ENCODE measurements at places on chromosomes 5 and 9.

GRCh38 chr5:168851902-168852321, 272.7 kb upstream of the PANK3 start:
- DNase-seq: no peak

- DNase-seq: no peak
Measured at GRCh38 chr5:94782383-94782782, 163.9 kb downstream of the SLF1 start.

GRCh38 chr5:55227664-55228430, 732 bp upstream of the MCIDAS start:
- DNase-seq: no peak

DNA sequence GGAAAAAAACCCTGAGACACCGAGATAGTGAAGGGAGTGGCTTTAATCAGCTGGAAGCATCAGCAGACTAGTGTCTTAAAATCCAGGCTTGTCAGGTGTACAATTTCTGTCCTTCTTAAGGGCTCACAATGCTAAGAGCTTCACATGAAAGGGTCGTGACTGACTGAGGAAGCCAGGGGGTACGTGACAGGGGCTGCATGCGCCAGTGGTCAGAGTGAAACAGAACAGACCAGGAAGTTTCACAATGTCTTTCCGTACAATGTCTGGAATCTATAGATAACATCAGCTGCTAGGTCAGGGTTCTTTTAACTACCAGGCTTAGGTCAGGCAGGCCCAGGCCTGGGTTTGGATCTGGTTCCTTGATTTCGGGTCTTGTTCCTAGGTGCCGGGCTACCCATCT, 253.0 kb downstream of the CDH10 start:
- DNase-seq: no peak

DNA sequence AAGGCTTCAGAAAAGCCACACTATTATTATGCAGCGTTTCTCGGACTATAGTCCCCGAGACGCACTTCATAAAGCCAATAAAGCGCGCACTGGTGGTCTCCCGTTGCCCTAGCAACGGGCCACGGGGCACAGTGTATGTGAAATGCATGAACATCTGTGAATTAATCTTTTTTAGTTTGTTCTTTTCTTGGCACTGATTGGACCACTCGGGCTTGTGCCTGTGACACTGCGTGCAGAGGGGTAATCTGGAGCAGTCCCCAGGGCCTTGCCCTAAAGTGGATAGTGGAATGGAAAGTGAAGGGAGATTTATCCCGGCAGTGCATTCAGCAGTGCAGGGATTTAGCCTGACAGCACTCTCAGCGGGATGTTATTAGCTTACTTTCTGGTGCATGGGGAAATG, 92.1 kb downstream of the TLE4 start:
- DNase-seq: no peak

- peak; percentile 35 for DNase-seq
Measured at GRCh38 chr5:141825791-141826560, 52.2 kb downstream of the PCDH1 start.

DNA sequence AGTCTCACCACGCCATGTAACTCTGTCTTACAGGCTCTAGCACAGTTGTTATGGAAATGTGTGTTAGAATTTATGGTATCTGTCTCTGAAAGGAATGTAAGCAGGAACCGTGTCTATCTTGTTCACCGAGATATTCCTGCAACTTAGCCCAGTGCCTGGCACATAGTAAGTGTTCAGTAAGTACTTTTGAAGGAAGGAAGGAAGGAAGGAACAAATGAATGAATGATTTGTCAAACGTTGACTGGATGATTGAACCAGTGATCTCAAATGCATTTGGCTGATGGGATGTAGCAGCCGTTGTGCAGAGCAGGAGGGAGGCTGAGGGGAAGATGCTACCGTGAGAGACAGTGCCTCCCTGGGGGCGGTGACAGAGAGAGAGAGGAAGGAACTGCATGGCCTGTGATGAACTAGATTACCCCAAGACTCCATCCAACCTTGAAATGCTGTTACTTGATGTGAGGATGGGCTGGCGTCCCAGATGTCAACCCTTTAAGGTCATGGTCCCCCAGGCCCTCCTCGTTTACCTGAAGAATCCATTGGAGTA, 47.5 kb upstream of the PPARGC1B start:
- DNase-seq: no peak

DNA sequence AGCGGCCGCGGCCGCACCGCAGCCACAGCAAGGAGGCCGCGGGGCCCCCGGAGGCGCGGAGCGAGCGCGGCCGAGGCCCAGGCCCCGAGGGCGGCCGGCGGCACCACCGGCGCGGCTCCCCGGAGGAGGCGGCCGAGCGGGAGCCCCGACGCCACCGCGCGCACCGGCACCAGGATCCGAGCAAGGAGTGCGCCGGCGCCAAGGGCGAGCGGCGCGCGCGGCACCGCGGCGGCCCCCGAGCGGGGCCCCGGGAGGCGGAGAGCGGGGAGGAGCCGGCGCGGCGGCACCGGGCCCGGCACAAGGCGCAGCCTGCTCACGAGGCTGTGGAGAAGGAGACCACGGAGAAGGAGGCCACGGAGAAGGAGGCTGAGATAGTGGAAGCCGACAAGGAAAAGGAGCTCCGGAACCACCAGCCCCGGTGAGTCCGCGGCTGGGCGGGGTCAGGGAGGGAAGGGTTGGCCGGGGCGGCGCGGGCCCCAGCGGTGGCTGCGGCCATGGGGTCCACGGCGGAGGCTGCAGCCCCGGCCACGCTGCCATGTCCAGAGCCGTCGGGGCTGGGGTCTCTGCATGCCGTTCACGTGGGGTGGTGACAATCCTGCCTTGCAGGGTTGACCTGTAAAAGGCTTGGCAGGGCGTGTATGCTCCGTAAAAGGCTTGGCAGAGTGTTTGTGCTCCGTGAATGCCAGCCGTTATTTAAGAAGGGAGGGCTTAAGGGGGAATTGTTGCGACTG, 146.0 kb downstream of the CACNA1B start:
- DNase-seq: no peak

GRCh38 chr5:39093352-39093751, 19.2 kb upstream of the RICTOR start:
- DNase-seq: no peak

DNA sequence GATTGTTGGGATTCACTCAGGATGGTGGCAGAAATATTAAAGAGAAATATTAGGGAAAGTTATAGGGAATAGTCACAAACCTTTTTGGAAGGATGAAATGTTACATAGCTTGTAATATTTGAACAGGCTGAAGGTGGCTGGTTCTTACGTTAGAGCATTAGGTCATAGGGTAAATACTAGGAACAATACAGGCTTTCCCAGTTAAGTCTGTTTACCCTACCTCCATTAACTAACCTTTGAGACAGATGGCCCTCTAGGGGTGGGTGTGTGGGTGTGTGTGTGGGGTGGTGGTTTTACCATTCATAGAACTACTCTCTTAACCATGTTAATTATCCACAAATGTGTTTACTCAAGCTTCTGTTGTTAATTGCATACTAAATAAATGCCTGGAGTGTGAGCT, 94.3 kb upstream of the STK32A start:
- DNase-seq: no peak

DNA sequence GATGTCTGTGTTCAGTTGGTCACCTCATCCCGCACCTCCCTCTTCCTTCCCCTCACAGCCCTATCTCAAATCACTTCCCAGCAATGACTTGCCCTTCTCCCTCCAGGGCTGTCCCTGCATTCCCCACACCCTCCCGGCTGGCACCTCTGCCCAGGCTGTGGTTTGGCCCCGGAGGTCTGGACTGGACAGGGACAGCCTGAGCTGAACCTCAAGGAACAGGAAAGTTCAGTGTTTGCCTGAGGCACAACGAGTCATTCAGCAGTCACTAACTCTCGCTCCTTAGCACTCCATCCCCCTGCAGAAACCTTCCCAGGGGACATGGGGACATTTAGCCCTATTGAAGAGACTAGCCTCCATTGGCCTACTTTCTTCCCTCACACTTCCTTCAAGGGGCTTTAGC, 58.3 kb upstream of the MAP3K1 start:
- no peak for DNase-seq

DNA sequence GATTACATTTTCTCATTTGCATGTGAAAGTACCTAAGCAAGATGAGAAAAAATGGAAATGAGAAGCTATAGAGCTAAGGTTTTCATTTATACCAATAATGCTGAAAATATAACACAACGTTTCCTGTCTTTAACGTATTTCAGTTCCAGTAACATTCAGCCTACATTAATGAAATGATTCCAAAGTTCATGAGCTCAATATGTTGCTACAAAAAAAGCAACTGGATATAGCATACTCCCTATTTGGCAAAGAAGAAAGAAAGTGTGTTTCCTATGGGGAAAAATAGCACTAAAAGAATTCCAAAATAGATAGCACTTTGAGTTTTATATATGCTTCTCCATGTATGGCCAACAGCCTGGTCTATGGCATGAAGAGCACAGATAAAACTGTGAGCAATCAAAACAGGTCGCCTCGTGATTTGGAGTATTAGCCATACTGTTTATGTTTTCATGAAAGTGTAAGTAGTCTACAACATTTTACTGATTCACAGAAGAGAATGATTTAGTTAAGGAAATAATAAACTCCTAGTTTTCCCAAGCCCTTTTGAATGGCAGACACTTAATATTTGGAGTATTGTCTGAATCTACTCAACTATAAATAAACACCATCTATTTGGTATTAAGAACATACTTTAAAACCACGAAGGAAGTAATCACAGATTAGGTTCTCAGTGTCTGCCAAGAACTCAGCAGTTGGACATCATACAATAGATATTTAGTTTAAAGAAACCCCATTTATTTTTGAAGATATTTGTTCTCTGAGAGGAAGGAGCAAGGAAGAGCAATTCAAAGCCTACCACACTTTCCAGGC, 258.7 kb upstream of the RASA1 start:
- no peak for DNase-seq

- no peak for DNase-seq
Measured at GRCh38 chr9:128057724-128058409, 9.3 kb downstream of the NAIF1 start.

DNA sequence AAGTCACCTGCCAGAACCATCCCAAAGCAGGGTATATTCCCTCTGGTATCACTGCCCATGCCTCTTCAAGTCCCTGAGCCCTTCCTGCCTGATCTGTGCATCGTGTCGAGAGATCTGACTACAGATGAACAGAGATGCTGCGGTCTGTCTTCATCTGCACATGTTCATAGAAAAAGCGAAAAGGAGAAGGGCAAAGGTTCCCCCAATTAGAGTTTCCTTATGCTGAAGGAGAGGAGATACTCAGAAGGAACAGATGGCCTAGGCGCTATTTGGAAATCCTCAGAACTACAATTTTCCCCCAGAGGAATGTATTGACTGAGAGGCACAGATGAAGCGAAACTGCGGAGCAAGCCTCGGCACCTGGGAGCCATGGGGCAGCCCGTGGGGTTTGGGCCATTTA, 170.9 kb downstream of the SEC61B start:
- DNase-seq: no peak

GRCh38 chr5:171861381-171861780, 75.8 kb downstream of the SMIM23 start:
- DNase-seq: no peak

GRCh38 chr5:56176155-56176798, 56.9 kb downstream of the ANKRD55 start:
- no peak for DNase-seq

DNA sequence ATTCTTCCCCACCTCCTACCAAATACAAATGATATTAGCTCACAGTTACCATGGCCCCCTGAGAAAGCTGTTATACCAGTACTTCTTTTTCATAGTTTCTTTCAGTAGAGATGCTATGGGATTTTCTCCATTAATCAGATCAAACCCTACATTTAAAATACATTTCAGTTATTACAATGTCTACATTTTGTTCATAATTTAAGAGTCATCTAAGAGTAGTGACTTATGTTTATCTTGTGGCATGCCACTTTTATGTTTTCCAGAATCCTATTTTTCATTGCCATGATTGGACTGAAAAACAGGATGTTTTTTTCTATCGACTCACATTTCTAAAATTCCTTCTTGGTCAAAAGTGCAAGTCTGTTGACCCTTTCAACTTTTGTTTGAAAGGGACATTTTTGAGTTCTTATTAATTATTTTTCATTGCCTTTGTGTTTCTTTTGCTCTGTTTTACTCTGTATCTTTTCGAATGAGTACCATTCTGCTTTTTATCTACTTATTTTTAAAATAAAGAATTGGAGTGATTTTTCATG, 77.4 kb upstream of the ANXA1 start:
- no peak for DNase-seq

DNA sequence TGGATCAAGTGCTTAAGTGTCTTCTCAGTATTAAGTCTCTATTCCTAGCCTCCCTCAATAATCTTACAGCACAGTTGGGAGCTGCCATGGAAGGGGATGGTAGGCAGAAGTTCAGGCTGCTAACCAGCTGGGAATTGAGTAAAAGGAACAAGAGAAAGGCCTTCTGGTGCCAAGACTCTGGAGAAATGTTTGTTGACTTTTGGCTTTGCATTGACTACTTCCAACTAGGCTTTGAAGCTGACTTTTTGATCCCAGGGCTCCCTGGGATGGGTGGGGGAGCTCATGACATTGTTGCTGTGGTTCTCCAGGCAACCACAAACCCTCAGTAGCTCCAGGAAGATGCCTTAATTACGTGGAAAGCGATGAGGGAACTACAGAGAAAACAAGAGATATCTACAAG, 85.2 kb upstream of the HTR4 start:
- DNase-seq: no peak

GRCh38 chr5:1522601-1523479, 920 bp downstream of the LPCAT1 start:
- peak; percentile 51 for DNase-seq

- no peak for DNase-seq
Measured at GRCh38 chr9:18495065-18495464, 21.1 kb downstream of the ADAMTSL1 start.

DNA sequence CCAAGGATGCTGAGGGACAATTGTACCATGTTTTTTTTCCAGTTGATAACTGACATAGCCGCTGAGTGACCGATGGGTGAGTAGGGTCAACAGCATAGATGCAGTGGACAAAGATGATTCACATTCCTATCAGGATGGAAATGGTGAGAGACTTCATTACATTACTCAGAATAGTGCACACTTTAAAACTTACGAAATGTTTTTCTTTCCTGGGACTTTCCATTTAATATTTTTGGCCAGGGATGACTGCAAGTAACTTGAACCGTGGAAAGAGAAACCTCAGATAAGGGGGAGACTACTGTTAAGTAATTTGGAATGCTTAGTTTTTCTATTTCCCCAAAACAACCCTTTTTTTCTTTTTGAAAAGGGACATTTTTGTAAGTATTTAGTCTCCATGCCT, 3.0 kb upstream of the TUSC1 start:
- no peak for DNase-seq

DNA sequence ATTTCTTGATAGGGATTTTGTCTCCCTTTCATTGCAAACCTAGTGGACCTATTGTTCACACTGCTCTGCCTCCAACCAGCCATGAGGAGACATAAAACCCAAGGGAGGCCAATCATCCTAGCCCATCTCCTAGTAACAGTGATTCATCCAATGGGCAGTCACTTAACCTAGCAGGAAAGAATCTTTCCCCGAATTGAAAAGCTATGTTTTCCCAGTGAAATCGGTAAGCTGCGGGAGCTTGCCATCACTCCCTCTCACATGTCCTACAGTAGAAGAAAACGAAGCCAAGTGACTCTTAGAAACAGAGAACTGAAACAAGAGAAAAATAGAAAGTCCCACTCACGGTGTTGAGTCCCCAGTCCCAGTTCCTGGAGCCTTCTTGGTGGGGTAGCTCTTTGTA, 123.3 kb downstream of the SUSD1 start:
- DNase-seq: no peak

- no peak for DNase-seq
Measured at GRCh38 chr9:7216004-7216841, 458.4 kb downstream of the KDM4C start.

All from RPMI8226 (cell line).